ENCODE measurements at places on chromosomes 12 and 14. TPM values are rescaled to one million over a fixed set of nuclear protein-coding genes. Genes with fewer than 3 reads are reported as not detected.

Gene SLC11A2
- 56.8 TPM for total RNA-seq

Gene MLEC
- total RNA-seq: 224 TPM

Gene TBX3
- total RNA-seq: 156 TPM

Gene AGAP2
- total RNA-seq: 0.97 TPM

Gene PTPRO
- 2.7 TPM for total RNA-seq

DNA sequence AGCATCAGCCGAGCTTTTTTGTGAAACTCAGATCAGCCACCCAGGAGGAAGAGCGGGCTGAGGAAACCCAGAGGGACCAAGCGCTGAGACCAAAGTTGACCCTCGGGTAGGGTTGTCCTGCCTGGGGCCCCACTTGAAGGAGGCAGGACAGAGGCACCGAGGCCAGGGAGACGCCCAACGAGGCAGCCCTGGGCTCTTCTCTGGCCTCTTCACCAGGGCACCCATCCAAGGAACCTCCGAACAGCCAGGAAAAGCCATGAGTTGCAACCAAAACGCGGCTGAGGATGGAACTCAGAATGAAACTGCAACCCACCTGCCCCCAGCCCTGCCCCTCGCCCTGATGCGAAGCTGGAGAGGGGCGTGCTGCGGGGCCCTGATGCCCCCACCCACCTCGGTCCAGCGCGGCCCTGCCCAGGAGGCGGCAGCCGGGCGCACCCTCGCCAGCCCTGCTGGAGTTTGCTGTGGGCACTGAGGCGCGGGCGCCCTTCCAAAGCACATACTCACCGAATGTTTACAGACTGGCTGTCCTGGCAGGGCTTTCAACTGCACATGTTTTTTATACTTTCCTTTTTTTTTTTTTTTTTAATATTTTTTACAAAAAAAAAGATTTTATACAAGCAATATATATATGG lies 41.9 kb downstream of the JDP2 start:
- no peak for DNase-seq

- no peak for DNase-seq
These were observed 75.9 kb downstream of the TNFAIP2 start for GRCh38 chr14:103199124-103199523.

GRCh38 chr12:53989227-53990113 lies 4.5 kb downstream of the HOXC10 start:
- no peak for DNase-seq

- DNase-seq: no peak
These were observed 132.7 kb downstream of the MSRB3 start for GRCh38 chr12:65411171-65411570.

GRCh38 chr14:76307786-76308780 lies 67.9 kb upstream of the ESRRB start:
- no peak for DNase-seq

GRCh38 chr12:34363050-34363673 lies 340.9 kb downstream of the ALG10 start:
- DNase-seq: no peak

- DNase-seq: no peak
These were observed 164.7 kb upstream of the PRMT8 start for GRCh38 chr12:3326156-3326849.

DNA sequence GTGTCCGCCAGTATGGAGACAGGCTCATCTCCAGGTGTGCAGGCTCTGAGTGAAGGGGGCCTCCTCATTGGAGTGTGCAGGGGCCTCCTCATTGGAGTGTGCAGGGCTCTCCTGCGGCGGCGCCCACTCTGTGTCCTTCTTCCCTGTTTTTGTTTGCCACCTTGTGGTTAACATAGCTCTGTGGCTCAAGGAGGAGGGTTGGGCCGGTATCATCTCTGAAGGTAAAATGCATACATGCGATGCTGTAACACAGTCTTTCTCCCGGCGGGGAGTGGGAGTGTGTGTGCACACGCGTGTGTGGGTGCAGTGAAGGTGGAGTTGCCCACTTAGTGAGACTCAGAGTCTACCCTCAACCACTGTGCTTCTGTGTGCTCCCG lies 429.4 kb downstream of the ZFP36L1 start:
- DNase-seq: no peak

DNA sequence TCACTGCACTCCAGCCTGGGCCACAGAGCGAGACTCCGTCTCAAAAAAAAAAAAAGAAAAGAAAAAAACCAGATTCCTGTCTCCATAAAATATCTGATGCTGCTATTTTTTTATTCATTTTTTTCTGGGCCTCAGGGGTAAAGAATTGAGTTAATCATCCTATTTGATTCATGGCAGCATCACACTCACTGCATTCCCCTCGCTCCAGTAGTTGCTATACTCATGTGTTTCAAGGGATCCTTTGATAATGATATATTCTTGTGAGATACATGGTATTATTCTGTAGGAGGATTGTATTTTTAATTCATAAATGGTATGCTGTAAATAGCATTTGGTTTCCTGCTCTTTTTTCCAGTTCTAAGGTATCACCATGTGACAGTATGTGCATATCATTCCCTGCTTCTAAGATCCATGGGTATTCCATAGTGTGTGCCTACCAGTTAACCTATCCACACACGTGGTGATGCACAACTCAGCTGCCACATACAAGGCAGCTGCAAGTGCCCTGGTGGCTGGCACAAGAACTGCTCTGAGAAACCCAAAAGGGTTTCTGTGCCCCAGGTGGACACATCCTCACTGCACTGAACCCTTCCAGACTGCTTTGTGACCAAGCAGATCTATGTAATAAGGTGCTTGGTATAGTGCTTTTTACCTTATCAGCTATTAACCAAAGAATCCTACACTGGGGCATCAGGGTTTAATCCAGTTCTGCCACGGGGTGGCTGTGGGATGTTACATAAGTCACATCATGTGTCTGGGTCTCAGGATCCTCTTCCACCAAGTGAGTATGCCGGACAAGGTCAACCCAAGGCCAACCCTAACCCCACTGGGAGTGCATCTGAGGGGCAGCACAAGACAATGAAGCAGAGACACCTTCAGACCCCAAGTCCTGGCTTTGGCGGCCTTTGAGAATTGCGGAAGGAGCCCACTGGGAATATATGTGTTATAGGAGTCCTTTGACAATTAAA lies 74.6 kb downstream of the ZFP36L1 start:
- no peak for DNase-seq

GRCh38 chr14:27410981-27411380 lies 813.1 kb upstream of the NOVA1 start:
- DNase-seq: no peak

DNA sequence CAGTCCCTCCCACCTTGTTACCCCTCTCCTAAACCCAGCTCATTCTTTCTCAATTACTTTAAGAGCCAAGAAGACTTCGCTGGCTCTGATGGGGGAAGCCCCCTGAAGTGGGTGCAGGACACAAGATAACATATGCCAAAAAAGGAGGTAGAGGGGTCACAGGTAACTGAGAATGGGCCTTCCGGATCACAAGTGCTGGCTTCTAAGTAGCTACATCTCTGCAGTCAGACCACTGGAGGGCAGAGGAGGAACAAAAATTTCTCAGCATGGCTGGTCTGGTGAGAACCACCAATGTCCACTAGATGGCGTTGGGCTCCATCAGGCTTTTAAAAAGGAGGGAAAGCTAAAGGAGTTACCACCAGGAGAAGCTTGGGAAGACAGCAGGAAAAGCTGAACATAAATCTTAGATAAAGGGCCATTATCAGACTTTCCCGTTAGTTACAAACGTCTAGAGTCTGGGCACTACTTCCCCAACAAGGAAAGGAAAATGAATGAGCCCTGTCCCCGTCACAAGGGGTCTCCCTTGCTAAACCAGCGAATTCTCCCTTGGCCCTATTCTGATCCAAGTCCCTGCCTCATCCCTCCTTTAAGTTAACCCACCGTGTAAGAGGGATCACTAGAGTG lies 11.6 kb upstream of the CDH24 start:
- peak; percentile 87 for DNase-seq

GRCh38 chr14:77926942-77927341 lies 127.0 kb downstream of the ADCK1 start:
- DNase-seq: no peak

DNA sequence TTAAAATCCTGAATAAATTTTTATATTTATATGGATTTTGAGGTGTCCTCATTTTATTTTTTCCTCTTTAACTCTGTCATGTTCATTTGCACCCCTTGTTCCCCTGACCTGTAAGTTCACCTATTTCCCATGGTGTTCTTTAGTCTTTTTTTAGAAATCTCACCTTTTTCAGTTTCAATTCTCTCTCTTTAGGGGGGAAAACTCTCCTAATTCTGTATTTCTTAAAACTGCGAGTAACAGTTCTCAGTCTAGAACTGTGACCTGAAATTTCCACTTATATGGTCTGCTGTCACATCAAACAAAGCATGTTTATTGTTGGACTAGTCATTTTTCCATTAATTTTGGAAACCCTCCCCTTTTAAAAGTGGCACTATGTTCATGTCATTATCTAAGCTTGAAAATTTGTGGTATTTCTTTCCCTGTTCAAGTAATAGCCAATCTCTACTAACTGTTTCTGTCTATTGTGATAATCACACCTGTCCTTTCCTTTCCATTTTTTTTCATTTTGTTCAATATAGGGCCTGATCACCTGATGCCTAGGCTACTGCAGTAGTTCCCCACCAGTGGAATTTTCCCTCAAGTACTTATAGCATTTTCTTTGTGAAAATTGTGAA lies 14.0 kb upstream of the FBXO33 start:
- DNase-seq: no peak

DNA sequence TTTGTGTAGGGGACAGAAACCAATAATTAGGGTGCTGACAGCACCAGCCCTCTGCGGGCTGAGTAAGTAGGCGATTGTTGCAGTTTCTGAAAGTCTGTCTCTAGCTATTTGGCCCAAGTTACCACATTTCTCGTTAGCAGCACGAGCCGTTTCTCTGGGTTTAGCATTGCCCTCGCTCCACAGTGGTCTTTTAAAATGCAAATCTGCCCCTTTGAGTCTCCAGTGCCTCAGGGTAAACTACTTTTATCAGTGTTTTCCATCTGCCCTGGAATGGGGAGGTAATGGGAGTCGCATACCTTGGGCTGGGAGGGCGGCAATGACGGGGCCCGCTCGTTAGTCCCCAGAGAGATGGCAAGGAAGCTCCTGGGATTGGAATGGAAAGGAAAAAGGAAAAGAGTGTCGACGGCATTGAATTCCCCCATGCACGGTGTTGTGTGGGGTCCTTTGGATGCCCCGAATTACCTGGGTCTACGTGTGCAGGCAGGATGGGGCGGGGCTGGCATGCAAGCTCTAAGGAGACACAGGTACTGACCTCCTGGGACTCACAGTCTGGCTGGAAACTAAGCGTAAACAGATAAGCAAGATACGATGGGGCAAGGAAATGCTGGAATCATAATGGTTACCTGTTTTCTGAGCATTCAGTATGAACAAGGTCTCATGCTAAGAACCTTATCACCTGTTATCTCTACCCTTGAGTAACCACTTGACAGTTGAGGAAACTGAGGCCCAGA lies 131.8 kb upstream of the MAP1LC3B2 start:
- no peak for DNase-seq

- no peak for DNase-seq
These were observed 90.3 kb downstream of the RFX4 start for GRCh38 chr12:106673141-106673540.

DNA sequence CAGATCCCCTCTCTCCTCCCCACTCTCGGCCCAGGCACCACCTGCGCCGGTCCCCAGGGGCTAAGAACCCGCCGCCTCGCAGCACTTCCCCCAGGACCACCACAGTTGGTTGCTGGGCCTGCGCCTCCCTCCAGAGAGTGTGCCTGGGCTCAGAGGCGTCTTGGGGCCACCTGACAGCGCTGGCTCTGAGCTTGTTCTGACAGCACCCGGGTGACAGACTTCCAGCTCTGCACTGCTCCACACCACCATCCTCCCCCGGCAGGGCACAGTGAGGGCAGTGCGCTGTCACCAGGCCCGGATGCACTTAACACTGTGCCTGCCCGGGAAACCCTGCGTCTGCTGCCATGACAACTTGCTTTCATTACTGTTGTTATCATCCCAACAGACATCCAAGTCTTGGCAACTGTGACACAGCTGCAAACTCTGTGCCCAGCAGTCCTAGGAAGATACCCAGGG lies 6.6 kb downstream of the BRF1 start:
- DNase-seq: peak; percentile 71

DNA sequence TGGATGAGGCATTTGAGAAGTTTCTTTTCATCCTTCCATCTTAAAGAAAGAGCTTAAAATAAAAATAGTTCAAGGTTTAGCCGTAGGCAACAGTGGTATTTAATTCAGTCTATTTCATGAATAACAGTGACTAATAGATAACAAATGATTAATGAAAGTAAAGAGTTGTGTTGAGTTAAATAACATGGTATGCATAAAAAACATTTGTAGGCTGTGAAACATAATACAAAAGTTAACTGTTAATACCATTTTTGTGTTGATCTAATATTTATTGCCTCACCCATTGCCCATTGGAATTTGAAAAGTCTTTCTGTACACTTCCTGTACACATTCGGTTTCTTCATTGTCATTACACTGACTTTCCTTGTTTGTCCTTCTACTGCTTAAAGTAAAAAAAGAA lies 108.6 kb upstream of the PDE3A start:
- no peak for DNase-seq

DNA sequence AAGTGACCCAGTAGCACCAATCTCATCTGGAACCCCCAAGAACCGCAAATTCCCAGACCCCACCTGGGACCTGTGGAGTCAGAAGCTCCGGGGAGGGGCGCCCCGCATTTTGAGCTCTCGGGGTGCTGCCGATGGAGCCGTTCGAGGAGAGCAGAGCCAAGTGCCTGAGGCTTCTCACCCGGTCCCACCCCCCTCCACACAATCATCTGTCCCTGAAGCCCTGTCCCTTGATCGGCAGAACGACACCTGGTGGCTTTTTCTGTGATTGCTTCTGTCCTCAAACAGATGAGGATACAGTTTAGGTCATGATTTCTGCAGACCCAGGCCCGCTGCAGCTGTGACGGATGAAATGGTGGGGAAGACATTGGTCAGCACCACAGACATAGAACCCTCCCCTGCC lies 74.7 kb downstream of the NOC4L start:
- peak; percentile 33 for DNase-seq

GRCh38 chr14:102512793-102513300 lies 3.3 kb upstream of the ANKRD9 start:
- DNase-seq: no peak

DNA sequence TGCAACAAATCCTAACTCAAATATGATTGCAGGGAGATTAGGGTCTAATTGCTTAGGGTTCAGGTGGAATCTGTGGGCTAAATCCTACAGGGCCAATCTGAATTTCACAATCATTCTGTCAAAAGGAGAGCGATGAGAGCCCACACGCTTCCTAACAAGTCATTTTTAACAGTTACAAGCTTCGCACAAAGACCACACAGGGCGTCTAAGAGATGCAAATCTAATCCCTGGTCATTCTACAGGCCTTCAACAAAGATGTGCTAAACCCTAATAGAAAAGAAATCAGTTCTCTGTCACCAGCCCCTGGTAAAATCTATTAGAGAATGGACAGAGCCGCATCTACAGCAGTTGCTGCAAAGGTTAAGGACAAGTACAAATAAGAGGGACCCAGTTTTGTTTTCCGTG lies 15.3 kb downstream of the NKX2-1 start:
- DNase-seq: no peak

GRCh38 chr14:21978184-21978998 lies 304.8 kb upstream of the OR4E1 start:
- no peak for DNase-seq

DNA sequence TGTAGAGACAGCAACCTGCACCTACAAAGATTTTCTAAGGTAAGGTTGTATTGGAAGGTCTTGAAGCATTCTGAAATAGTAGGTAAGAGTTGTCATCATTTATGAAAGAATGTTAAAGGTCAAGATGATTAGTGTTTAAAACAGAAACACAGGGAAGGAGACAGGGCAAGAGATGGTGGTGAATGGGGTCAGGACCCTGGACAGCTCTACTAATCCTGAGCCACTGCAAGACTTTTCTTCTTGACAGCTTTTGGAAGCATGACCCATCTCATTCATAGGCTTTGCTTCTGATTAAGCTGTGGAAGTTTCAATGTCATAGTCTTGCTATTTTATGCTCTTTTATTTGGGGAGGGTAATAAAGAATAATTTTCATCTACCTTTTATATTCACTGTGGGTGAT lies 75.5 kb upstream of the CAND1 start:
- DNase-seq: peak; percentile 25
